ENCODE measurements at places on chromosomes 1 and 21.

- peak; percentile 37 for DNase-seq
Observed at GRCh38 chr1:232951180-232951579, 769 bp downstream of the NTPCR start.

DNA sequence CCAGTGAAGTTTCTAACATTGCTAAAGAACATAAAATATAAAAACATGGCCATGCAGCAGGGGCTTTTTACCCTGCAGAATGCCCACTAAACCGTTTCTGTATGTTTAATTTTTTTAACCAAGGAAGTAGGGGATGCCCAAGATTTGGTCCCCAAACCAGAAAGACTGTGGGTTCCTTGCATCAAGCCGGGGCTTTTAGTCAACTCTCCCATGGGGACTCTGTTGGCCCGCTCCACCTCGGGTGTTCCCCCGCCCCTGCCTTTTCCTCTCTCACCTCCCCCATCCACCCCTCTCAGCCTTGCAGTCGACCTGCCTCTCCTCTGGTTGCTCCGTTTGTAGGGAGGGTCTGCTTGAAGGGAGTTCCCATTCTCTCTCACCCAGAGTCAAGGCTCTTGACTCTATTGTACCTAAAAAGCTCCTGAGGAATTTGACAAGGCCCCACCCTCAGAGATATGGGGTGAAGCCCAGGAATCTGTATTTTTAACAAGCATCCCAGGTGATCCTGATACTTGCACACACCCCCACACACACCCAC lies 117.5 kb downstream of the TOMM20 start:
- DNase-seq: peak; percentile 85

DNA sequence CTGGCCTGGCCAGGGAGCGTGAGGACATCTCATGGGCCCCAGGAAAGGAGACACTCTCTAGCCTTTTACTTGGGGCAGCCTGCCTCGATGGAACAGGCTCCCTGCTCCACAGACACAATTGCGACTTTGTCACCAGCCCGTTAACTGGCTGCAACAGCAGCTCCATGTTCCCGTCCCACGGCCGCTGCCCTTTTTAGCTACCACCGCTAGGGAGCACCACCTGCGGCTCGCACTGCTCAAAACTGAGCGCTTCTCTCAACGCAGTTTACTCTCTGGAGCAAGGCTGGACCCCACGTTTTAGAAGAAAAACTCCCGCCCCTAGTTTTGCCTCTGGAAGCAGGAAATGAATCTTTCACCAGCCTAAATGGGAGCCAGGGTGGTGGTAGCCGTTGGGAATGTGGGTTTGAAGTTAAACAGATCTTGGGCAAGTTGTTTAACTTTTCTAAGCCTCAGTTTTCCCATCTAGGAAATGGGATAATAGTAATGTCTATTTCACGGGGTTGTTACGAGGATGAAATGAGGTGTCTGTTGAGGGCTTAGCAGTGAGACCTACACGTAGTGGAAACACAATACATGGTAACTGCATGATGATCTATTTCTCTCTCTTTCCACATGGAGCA lies 3.5 kb upstream of the LRRC38 start:
- no peak for DNase-seq

DNA sequence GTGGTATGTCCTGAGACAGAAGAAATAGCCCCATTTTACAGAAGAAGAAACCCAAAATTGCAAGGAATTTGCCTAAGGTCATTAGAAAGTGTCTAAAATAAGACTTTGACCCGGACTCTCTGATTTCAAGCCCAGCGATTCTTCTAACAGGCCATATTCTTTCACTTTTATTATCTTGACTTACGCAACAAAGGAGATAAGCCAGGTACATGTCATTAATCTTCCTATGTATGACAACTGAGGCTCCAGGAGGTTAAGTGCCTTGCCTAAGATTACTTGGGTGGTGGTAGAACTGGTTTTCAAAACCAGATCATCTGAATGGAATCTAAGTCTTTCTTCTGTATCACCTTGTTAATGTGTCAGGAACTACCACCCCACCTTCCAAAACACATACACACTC lies 124.3 kb downstream of the PBX1 start:
- no peak for DNase-seq

- DNase-seq: peak; percentile 67
Observed at GRCh38 chr1:111476761-111477309, 3.1 kb downstream of the C1orf162 start.

DNA sequence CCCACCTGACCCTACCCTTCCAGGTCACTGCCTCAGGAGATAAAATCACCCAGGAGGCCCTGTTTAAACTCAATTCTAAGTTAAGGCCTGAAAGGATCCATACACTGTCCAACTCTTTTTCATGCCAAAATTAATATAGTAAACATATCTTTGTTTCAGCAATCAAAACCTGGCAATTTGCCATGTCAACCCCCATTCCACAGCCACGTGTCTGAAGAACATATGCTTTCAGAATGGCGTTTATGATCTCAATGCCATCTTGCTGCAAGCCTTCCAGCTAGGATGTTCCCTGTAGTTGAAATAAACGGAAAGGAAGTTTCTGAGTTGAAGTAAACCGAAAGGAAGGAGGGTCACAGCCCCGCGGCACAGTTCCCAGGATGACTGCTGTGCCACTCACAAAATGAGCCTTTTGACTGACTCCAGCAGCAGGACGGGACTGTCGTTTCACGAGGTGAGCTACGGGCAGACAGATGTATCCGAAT lies 472.0 kb downstream of the SMYD3 start:
- no peak for DNase-seq

DNA sequence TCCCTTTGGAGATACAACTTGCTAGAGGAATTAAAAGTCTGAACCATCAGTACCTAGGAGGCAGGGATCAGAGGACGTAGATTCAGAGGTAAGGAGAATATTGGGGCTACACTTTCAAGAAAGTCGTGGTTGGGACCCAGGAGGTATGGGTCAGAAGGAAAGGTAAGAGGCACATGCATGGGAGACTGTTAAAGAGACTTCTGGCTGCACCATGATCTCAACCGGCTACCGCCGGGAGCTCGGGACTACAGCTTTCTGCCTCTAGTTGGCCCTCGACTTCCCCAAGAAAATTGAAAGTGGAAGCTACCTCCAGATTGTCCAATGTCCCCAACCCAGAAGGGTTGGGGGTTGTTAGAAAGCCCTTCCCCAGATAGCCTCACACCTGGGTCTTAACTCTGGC lies 355.7 kb upstream of the TMPRSS15 start:
- no peak for DNase-seq

DNA sequence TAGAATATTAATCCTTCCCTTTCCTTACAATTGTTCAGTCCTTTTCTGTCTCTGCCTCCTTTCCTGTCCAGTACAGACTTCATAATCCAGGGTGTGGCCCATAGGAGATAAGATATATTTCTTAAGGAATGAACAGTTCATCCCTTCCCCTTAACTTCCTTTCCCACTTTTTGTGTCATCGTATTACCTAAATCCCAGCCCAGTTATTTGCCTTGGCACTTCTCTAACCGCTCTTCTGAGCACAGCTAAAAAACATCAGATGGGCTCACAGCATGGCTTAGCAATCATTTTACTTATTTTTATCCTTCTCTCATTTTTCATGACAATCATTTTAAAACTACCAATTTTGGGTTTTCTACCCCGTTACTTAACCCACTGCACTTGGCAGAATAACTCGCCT lies 39.6 kb downstream of the F3 start:
- DNase-seq: no peak

DNA sequence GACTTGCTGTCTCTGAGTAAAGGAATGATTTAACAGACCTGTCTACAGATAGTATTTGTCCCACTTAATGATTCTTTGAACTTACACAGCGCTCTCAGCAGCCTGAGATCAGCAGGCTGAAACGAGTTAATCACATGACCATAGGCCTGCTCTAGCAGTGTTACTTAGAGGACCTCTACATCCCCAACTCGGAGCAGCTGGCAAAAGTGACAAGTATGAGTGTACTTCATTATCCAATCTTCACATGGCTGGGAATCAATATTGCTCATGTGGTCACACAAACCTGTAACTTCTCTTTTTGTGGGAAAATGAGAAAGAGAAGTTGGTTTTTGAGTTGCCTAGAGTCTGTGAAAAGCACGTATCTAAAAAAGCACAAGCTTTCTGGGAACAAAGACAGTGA lies 11.4 kb upstream of the ATP13A2 start:
- no peak for DNase-seq

GRCh38 chr1:229254910-229255541 lies 15.9 kb upstream of the RAB4A start:
- peak; percentile 49 for DNase-seq

DNA sequence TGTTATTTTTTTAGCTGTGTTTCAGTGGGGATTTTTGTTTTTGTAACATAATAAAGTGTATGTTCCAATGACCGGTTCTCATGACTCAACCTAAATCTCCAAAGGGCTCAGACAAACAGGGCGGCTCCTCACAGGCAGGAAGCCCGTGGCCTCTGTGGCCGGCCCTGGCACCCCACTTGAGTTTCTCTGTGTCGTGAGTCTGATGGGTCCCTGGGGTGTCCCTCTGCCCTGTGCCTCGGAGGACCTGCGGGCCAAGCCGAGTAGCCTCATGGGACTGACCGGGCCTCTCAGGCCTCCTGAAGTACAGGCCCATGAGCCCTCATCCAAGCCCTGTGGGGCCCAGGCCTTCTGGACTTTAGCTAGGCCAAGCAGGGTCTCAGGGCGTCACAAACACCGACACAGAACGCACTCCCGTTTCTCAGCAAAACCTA lies 16.1 kb upstream of the CCDC27 start:
- no peak for DNase-seq

DNA sequence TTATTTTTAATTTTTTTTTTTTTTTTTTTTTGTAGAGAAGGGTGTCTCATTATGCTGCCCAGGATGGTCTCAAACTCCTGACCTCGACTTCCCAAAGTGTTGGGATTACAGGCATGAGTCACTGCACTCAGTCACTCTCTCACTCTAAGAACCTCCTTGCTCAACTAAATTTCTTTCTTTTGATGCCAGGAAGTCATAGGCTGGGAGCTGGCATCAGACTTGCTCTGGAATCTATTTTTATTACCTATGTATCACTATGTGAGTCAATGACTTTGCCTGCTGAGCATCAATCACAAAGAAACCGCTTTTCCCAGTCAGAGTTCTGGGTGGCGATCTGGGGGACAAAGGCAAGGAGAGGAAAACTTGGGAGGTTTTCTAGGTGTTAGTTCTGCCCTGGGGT lies 35.5 kb upstream of the PARP1 start:
- no peak for DNase-seq

DNA sequence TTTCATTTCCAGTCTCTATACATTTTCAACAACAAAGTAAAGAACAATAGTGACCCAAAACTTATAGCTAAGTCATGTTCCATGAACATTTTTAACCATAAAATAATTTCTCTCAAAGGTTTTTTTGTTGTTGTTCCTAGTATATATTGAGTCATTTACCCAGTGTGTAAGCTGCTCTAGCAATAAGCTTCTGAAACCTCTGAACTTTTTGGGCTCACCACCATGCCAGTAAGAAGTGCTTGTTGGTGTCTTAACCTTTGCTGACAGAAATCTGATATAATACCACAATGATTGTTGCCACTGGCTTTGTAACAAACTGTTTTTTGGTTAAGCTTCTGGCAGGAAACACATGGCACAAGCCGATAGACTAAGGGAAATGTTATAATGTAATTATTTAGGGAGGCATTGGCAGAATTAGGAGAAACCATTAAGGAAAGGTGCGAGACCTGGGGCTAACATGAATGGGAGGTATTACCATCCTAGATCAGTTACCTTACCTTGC lies 52.6 kb upstream of the UBE2U start:
- no peak for DNase-seq

- DNase-seq: no peak
Observed at GRCh38 chr1:15618655-15619525, 1.6 kb downstream of the DDI2 start.

- DNase-seq: no peak
Observed at GRCh38 chr1:115086176-115086830, 3.0 kb downstream of the TSPAN2 start.

DNA sequence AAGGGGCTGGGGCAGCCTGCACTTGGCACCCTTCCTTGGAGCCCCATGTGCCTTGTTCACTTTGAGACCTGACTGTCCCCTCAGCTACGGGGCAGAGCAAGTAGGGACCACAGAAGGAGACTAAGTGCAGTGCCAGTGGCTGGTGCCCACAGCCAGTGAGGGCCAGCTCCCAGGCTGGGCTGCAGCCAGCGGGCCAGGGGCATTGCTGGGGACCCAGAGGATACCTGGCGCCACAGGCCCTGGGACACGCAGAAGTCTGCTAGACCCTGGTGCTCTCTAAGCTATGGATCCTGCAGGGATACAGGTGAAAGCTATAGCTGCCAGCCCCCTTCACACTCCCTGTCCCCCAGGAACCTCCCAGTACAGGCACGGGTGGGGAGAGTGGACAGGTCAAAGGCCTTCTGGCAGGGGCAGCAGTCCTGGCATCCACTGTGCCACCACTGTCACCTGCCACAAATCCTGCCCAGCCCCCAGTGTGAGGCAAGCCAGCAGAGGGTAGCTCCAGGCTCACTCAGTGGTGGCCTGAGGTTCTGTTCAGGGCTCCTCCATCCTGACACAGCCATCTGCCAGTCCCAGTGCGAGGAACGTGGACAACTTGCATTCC lies 1.3 kb downstream of the CLCNKA start:
- no peak for DNase-seq

GRCh38 chr1:198523182-198523950 lies 17.1 kb downstream of the ATP6V1G3 start:
- DNase-seq: peak; percentile 54

GRCh38 chr1:228072658-228073043 lies 9.9 kb upstream of the ARF1 start:
- no peak for DNase-seq

- no peak for DNase-seq
Observed at GRCh38 chr1:3431266-3431665, 23.2 kb upstream of the ARHGEF16 start.

- no peak for DNase-seq
Observed at GRCh38 chr1:208079161-208079560, 165.0 kb downstream of the PLXNA2 start.

Measured in CD4-positive, alpha-beta memory T cell (primary cell).